ENCODE measurements at places on chromosomes 13 and 19.

DNA sequence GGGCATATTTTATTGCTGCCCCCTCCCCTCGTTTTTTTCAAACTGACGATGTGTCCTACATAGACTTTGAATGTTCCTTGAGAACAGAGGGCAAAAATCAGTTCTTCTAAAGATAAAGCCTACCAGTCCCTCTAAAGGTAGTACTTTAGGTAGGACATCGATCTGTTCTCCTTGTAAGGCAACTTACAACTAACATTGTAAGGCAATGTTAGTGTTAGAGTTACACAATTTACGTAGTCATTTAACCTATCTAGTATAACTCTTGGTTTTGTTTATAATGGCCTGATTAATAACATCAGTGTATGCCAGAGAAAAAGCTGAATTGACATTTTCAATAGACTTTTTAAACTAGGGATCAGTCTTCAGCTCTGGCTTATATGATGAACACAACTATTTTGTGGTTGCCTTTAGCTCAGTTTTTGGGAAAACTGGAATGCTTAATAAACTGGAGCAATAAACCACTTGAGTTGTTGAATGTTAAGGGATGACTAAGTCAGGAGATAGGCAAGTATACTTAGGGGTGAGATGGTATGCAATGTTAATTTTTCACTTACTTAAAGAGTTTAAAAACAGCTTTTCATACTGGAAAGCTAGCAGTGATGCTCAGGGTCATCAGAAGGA lies 2.2 kb downstream of the NDFIP2 start:
- no peak for DNase-seq

DNA sequence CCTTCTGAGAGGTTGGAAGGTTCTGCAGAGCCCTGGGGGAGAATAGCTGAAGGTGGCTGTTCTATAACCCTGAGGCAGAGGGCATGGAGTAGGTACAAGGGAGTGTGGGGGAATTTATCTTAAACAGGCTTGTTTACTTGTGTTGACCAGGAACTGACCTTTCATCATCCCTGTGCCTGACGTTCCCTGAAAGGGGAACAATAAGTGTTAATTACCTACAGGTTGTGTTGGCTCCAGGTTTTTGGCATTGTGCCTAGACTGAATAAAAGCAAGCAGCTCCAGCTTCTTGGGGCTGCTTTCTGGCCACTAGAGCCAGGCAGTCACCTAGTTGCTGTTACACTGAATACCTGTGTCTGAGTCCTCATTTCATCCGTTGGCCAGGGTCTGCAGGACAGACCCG lies 60.0 kb downstream of the ZNF627 start:
- DNase-seq: no peak

DNA sequence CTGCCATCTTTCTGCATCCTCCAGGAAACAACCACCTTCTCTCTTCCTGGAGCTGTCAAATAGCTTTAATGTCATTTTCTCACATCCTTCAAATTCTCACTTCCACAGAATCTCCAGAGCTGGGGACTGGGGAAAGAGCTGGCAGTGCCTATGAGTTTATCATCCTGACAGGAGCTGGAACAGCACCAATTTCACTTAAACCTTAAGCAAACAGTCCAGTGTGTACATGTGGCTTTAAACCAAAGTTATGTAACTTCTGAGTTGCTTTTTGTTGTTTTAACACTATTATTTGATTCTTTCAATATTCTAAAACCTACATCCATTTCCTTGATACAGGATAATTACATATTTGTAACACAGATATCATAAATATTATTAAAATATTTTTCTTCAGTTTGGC lies 331.5 kb upstream of the ARGLU1 start:
- no peak for DNase-seq

GRCh38 chr13:113078902-113079780 lies 26.4 kb upstream of the F7 start:
- no peak for DNase-seq

- no peak for DNase-seq
These were observed 81.0 kb upstream of the UBAC2 start for GRCh38 chr13:99119656-99120055.

GRCh38 chr13:33799950-33800592 lies 17.9 kb upstream of the RFC3 start:
- peak; percentile 3 for DNase-seq

- no peak for DNase-seq
These were observed 7.5 kb upstream of the TSHZ3 start for GRCh38 chr19:31356587-31357314.

- DNase-seq: no peak
These were observed 39.1 kb downstream of the GADD45B start for GRCh38 chr19:2514981-2515518.

DNA sequence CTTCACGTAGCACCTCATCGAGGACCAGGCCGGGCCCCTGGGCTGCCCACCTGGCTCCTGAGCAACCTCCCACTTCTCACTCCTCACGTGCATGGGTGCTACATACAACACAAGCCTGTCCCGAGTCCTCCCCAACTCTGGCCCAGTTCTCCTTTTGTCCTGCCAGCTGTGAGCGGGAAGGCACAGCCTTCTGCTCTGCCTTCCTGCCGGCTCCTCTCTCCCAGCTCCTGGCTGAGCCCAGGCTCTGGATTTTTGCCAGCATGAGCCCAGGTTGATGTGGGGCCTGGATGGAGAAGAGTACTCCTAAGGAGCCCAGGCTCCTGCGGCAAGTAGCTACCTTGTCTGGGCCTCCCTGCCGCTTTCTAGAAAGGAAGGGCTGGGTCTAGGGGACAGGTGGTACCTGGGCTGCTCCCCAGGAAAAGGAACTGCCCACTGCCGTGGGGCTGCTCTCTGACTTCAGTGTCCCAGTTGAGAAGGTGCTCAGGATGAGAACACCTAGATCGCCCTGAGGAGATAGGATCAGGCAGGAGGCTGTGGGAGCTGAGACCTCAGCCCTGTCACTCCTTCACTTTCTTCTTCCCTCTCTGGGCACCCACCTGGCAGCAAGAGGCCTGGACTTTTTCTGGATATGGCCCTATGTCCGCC lies 23.6 kb downstream of the LYL1 start:
- no peak for DNase-seq

DNA sequence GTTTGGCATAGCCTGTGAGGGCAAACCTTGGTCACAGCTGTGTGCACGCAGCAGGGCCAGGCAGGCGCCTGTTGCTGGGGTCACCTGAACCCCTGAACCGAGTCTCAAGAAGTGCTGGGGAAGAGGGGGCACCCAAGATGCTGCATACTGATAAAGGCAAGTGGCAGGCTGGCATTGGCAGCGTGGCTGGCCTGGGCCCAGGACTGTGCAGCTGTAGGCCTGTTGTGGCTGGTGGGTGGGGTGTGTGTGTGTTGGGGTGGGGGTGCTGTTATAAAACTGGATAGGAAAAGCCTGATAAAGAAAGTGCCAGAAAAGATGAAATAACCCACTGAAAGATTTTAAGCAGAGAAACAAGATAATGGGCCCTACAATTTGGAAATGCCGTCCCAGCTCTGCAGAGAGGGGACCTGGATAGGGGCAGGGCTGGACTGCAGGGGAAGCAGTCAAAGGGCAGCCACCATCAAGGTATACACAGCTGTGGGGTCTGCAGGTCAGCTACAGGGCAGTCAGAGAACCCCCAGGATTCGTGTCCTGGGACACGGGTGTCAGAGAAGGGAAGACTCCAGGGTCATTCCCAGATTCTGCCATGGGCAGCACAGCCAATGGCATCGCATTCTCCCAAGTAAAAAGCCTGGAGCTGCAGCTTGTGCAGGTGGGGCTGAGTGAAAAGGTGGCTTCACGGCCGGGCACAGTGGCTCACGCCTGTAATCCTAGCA lies 33.2 kb downstream of the CILP2 start:
- no peak for DNase-seq

- DNase-seq: no peak
These were observed at the start of the genes PRDX2 and THSD8 for GRCh38 chr19:12801466-12802266. Gene PRDX2, minus strand, starts transcription at chr19:12801800. Its CDS starts 539 bp downstream, at chr19:12801261. Gene THSD8, plus strand, starts transcription at chr19:12802069. Its CDS starts 3 bp downstream, at chr19:12802072.

GRCh38 chr13:71219698-71220415 lies 647.1 kb downstream of the DACH1 start:
- no peak for DNase-seq

DNA sequence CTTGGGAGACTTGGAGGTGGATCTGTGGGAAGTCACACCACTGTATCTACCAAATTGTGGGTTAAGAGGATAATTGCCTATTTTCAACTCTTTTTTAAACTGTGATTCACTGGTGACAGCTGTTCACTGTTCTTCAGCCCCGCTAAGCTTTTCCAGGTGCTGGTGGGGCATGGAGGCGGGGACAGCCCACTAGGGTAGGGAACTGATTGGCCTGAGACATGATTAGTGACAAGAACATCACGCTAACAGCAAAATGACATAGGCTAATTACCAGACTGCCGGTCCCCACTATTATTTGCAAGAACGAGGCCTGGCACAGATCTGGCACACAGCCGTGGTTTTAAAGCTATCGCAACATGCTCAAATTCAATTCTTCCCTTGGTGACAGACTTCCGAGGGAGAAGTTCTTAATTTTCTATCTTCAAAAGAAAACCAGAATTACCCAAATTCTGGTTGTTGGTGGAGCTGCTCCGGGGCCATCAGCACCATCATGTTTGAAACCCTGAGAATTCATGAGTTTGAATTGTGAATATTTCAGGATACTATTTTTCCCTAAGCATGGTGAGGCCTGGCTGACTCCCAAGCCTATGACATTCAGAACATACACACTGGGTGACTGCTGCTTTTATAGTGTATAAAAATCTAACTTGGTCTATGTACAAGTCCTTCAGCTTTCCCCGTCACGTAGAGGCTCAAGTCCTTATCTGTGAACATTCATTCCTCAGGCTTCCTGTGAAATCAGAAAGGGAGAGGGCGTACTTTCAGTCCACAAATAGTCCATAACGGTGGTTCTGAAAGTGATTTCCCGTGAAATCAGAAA lies 17.9 kb downstream of the DOCK9 start:
- no peak for DNase-seq

GRCh38 chr19:48798937-48799336 lies 11.9 kb downstream of the BCAT2 start:
- DNase-seq: peak; percentile 68

- no peak for DNase-seq
These were observed 433 bp downstream of the SIX5 start for GRCh38 chr19:45768655-45768983.

GRCh38 chr19:18589380-18590272 lies 1.0 kb downstream of the REX1BD start:
- no peak for DNase-seq

DNA sequence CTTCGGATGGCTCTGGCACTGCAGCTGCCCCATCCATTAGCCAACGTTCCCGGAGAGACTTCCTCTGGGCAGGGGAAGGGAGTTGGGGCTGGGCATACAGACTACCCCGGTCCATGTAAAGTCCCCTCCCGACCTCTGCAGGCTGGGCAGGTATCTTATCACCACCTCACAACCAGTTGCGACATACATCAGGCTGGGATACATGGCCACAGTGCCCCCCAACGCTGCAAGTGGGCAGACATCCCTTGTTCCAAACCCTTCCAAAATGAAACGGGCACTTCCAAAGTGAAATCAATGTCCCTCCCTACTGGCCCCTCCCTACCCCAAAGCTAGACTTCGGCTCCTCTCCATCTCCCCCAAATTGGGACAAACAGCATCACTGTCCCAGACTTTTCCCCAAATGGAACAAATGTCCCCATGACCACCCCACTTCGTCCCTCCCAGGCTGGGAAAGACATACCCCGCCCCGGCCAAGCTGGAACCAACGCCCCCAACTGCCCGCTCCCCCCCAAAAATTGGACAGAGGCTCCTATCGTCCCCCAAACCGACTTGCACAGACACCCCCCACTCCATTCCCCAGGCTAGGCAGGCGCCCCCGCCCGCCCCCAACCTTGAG lies 5.0 kb downstream of the PALM3 start:
- DNase-seq: no peak
